ENCODE measurements at places on chromosomes 6 and 20.
A peak's percentile ranks its signal among the peaks of the same experiment; 100 is the strongest.

DNA sequence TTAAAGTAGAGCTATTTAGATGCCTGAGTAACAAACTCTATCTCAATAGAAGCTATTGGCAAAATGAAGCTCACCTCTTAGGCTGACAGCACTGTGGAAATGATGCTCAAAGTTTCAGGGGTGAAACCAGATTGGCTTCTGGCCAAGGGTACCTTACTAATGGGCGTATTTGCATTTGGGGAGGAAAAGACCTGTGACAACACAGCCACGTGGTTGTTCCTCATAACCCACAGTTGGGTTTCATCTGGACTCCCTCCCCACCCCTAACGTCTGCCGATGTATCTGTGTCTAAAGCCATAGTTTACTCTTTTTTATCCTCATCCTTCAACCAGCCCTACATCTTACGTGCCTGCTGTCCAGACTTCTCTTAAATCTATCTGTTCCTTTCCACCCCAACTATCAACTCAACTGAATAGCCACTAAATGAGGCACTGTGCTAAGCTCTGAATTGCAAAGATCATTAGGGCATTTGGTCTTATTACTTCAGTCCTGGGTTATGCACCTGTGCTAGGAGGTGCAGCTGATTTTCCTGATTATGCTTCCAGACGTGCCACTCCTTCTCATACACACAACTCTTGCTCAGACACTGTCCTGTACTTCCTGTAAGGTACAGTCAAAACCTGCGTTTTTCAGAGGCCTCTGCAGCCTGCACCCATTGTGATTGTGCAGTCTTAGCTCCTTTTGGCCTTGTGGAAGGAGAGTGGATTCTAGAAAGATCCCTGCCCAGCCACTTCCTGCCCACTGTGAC lies 80.6 kb upstream of the ARMC2 start:
- no peak for DNase-seq

GRCh38 chr20:61674688-61675087 lies 391.0 kb downstream of the TAF4 start:
- DNase-seq = no peak

- no peak for DNase-seq
Observed at GRCh38 chr6:132344811-132345210, 56.5 kb downstream of the MOXD1 start.

DNA sequence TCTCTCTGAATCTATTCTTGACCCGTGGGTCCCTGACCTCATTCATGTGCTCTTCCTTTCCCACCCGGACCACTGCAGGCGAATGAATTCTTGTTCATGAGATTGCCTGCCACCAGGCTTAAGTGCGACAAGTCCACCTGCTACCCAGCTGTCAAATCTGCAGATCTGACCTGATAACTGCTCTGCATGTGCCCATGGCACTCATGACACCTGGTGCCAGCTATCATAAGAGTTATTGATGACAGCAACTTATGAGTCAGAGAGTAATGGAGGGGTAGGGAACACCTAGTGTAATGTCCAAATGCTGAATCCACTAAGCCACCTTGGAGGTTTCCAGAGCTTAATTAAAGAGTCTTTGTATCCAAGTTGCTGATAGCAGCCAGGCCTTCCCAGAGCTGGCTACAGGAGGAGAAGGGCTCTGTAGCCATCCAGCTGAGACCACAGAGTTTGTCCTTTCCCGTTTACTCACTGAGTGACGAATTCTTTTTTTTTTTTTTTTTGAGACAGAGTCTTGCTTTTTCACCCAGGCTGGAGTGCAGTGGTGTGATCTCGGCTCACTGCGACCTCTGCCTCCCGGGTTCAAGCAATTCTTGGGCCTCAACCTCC lies 17.4 kb downstream of the SHLD1 start:
- peak; percentile 9 for DNase-seq

GRCh38 chr6:51398064-51398705 lies 579.5 kb downstream of the TFAP2B start:
- no peak for DNase-seq

DNA sequence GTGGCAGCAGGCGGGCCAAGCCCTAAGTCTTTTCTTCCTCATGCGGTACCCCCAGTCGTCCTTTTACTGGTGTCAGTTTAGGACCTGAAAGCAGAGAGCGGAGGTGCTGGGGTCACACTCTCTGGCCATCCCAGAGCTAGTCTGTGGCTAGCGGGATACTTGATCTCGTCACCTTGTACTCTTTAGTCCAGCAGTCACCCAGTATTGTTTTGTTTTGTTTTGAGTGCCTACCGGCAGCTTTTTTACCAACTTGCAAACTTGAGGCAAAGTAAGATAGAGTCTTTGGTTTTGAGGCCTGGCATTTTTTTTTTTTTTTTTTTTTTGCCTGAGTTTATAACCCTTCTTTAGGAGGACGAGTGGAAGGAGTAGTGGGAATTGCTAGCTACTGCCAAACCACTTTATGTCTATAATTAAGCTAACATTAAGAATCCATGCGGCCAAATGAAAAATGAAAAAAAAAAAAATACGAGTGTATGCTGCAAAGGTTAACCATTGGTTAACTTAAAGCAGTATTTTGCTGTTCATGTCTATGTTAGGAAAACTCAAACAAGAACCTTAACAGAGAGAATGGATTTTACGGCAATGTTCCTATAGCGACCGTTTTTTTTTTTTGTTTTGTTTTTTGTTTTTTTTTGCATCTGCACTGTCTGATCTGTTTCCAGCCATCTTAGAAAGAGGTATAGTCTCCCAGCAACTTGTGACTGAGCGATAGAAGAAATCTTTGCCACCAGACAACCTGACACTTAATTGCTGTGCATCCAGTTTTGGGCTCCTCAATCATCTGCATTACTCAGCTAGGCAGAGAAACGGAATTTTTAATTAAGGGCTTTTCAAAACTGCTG lies 56.9 kb downstream of the FAM217A start:
- peak; percentile 48 for DNase-seq

DNA sequence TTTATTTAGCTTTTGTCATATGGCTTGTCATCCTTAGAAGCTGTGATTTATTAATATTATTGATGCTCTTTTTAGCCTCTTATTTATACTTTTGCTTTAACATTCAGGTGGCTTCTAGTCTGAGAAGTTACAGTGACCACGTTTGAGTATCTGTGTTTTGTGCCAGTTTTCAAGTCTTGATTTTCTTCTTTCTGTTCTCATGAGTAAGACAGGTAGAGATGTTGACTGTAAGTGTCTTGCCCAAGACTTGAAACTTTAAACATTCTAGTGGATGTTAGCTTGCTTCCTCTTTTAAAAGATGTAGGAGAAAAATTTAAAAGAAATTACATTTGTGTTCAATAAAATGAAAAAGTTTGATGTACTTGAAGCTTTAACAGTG lies 122.6 kb downstream of the LRRC1 start:
- DNase-seq = no peak

- DNase-seq = no peak
Observed at GRCh38 chr6:166473886-166474571, 91.3 kb upstream of the MPC1 start.

DNA sequence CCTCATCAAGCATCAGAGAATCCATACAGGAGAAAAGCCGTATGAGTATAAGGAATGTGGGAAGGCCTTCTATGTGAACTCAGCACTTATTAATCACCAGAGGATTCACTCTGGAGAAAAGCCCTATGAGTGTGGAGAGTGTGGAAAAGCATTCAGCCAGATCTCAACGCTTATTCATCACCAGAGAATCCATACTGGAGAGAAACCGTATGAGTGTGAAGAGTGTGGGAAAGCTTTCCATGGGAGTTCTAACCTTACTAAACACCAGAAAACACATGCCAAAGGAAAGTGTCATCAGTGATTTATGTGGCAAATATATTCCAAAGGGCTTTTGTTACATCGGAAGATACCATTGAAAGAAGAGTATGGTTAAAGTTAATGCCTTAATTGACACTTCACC lies 25.4 kb downstream of the ZKSCAN8 start:
- no peak for DNase-seq

All from NCI-H146 (cell line).